ENCODE measurements at places on chromosomes 16 and 17.

DNA sequence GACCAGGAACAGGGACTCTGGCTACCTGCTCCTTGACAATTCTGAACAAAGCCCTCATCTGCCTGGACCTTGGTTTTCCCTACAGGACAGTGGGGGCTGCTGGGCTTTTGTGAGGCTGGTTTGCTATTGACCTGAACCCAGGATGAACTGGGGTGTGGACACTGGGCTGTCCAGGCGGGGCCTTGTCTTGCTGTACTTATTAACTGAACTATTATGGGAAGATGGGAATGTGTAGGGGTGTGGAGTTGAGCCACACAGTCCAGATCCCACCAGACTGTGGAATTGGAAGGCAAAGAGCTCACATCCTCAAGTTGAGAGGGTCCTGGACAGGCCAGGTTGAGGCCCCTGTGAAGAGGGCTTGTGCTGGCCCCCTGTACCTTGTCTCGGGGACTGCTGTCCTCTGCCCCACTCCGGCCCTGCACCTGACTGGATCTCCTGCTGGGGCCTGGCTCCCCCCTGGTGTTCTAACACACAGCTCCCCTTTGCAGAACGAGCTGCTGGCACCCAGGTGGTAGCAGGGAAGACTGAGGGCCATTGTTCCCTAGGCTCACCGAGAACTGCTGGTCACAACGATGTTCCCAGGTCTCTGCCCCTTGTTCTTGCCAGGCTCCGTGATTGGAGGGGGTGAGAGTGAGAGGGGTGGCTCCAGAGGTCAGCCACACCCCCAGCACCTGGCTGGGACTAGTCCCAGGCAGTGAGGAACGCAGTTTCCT lies 51.8 kb upstream of the CDC42EP4 start:
- no peak for DNase-seq

DNA sequence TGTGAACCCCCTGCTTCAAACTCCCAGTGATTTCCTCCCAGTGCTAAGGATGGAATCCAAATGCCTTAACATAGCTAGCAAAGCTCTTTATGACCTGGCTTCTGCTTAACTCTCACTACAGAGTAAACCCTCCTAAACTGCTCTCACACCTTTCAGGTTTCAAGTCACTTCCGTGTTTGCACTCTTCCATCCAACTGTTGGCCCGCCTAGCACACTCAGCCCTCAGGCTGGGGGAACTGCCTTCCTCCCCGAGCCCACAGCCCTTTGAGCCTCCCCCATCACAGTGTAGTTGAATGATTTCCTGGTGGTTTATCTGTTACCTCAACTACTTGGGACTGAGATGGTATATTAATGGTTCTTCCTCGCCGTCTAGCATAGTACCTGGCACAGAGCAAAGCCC lies 342.5 kb downstream of the NPIPA8 start:
- DNase-seq: no peak

DNA sequence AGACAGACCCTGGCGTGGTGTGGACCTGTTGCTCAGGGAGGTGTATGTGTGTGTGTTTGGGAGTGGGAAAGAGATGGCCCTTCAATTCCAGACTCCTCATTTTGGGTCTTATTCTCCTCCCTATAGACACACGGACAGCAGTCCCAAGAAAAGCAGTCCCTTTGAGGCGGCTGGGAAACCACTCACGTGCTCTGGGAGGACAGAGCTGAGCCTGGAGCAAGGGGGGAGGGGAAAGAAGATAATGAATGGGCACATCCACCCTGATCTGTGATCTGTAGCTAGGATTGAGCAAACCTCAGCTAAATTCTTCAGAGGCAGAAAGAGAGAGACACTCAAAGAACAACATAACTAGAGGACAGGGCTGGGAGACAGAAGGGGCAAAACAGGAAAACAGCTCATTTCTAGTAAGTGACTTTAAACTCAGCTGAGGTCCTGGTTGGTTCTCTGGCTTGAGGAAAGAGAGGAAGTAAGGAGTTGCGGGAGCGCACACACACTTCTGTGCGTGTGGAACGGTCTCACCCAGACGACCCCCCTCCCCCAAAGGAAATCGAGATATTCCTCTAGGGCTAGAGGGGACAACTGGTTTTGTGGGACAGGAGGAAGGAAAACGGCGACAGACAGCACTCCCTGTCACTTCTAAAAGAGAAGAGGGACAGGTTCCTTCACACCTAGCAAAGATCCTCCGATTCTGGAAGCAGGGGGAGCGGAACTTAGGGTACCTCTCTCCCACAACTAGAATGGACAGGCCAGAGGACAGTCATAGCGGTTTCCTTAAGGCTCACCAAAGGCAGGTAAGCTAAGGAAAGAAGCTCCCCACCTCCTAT lies 658 bp downstream of the RAB5C start:
- no peak for DNase-seq

- no peak for DNase-seq
Measured at GRCh38 chr17:45436161-45436560, 3.5 kb upstream of the ARHGAP27 start.

GRCh38 chr17:83186751-83187421 lies 107.5 kb downstream of the METRNL start:
- no peak for DNase-seq

DNA sequence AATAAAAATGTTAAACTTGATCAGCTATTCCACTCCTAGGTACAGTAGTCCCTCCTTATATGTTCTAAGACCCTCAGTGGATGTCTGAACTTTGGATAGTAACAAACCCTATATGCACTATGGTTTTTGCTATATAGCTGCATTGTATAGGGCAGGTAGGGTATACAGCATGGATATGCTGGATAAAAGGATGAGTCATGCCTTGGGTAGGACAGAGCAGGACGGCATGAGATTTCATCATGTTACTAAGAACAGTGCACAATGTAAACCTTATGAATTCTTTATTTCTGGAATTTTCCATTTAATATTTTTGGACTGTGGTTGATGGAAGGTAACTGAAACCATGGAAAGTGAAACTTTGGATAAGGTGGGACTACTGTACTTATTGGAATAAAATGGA lies 235.1 kb downstream of the CEP112 start:
- DNase-seq: no peak
